ENCODE measurements at places on chromosomes 11 and 22. TPM values are rescaled to one million over a fixed set of nuclear protein-coding genes. Genes with fewer than 3 reads are reported as not detected.

DNA sequence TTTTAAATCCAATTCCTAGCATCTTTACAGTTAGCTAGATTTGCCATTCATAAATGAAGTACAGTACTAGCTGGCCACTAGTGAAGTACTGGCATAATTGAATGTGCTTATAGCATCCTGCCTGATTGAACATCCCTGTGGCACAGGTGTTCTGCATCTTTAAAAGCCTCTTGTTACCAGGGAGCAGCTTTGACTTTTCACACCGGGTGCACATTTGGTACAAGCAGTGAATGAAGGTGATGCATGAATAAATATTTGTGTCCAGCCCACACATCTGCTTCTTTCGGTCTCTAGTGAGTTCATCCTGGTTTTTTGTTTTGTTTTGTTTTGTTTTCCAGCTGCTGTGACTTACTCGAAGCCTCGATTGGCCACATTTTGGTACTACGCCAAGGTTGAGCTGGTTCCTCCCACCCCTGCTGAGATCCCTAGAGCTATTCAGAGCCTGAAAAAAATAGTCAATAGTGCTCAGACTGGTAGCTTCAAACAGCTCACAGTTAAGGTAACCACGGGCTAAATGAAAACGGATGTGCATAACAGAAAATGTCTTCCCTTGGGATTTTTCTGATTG lies 5.3 kb downstream of the ATP5MG start:
- DNase-seq: no peak

DNA sequence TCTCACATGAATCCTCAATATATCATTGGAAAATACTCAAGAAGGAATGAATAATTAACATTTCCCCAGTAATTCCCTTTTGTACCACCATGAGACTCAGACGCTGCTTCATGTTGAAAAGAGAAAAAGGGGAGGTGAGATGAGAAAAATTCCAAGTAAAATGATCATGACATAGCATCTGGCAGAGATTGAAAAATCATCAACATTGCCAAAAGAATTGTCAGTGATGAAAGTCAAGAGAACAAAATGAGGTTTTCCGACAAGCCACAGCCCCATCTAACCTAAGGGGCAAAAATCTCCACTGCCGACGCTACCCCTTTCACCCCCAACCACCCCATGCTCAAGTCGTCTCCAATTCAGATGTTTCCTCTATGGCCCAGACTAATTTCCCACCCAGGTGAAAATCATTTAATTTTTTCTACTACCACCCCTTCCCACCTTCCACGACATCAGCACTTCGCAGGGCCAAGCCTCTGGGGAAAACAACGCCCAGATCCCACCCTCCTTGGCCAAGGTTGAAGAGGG lies 1.2 kb downstream of the RAB6A start:
- no peak for DNase-seq

- no peak for DNase-seq
Measured at GRCh38 chr11:30485222-30485621, 100.9 kb downstream of the MPPED2 start.

- no peak for DNase-seq
Measured at GRCh38 chr11:74739546-74740270, 8.5 kb upstream of the CHRDL2 start.

DNA sequence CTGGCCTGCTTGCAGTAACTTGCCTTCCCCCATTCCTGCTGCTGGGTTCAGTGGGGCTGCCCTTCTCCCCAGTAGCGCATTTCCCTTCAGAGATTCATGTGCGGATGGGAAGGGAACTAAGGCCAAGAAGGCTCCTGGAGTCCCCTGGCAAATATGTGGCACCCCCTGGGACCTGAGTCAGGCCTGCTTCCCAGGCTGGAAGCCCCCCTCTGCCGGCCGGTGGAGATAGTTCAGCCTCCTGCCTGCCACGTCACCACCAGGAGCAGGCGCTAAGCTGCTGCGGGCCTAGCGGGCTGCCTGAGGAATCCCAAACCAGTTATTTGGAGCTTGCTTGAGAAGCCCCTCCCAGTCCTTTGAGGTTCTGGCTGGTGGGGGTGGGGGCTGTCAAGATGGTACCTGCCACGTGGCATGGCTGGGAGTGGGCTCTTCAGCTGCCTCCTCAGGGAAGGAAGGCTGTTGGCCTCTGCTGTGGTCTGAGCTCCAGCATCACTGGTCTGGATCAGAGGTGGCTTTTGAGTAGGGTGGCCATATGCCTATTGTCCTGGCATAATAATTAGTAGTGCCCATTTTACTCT lies 2.0 kb downstream of the SERPINH1 start:
- no peak for DNase-seq

DNA sequence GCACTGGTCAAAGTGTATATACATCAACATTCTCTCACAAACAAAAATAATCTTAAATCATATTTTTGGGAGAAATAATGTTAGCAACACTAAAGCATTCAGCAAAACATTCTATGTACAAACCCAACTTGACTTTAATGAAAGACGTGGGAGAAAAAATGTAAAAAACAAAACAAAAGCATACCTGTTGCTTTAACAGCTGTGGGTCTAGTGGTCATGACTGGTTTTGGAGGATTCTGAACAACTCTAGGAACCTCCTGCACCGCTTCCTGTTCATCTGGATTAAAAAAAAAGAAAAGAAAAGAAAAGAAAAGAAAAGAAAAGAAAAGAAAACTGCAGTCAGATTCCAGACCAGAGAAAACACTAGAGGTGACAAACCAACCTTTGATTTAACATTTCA lies 2.1 kb downstream of the FNBP4 start:
- no peak for DNase-seq

- DNase-seq: no peak
Measured at GRCh38 chr11:92735039-92735438, 234.4 kb upstream of the MTNR1B start.

- no peak for DNase-seq
Measured at GRCh38 chr11:122709039-122709760, 53.7 kb downstream of the UBASH3B start.

DNA sequence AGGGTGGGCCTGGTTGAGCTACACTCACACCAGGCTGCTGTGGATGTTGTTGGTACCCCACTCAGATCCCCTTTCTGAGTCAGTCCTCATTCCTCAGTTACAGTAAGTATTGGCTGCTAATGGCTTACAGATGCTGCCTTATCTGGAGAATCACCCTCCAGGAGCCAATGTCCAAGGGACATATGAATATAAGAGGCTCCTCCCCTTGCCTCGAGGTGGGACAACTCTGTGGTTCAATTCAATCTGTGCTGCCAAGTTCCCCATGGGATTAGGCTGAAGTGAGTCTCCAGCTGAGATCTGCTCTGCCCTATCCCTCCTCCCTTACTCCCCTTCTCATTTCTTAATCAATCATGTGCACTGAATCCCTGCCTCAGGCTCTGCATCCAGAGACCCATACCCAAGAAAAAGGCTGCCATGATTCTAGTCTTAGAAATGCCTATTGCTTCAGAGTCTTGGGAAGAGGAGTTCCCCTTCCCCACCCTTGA lies 168.8 kb upstream of the SYT13 start:
- DNase-seq: no peak

GRCh38 chr11:69111624-69112542 lies 43.9 kb upstream of the SMIM38 start:
- DNase-seq: peak; percentile 21

DNA sequence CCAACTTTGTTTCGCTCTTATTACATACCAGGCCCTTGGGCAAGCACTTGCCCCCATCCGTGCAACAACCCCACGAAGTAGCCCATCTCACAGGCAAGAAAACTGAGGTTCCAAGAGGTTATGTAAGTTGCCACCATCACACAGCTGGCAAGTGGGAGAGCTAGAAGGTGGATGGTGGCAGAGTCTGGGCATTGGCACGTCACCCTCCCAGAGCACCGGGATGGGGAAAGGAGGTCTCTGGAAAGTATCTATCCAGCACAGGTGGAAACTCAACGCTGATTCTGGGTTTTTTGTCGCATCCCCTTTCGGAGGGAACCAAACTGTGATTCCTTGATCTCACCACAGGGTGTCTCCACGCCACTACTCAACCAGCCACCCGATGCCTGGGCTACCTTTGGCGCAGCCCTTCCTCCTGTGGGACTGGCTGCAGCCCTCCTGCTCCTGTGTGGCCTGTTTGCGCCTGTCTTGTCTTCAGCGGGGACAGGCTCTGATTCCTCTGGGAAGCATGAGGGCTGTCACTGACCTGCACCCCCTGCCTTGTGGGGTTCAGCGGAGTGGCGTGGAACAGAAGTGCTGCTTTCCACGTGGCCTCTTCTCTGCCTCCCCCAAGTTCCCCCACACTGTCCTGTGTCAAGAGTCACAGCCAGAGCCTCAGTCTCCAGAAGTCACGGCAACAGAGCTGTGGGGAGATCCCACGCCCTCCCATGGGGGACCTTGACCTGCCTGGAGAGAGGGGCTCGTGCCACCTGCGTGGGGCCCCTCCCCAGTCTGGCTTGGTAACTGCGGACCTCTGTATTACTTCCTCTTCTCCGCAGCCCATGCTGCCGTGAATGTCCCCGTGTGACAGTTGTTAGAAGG lies 34.4 kb upstream of the TRIM29 start:
- peak; percentile 69 for DNase-seq

DNA sequence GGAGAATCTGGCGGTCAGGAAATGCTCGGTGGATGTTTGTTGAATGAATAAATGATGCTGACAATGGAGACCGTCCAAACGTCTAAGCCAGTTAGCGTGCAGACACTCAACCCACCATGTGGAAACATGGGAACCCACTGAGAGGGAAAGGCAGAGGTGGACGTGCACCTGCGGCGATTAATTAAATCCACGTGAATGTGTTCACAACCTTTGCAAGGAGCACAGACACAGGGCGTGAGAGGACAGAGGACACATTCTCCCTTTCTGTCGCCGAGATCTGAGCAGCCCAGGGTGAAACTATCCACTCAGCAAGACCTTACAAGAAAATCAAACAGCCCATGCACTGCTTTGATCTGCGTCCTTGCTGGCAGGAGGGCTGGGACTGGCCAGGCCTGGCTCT lies 58.3 kb upstream of the LINC01488 start:
- DNase-seq: no peak

GRCh38 chr22:41826021-41826420 lies 6.9 kb upstream of the SREBF2 start:
- no peak for DNase-seq

GRCh38 chr22:20524004-20524481 lies 16.6 kb downstream of the MED15 start:
- DNase-seq: no peak

GRCh38 chr22:43862074-43862881 lies at the start of gene SULT4A1:
TSS of gene SULT4A1 (minus strand) at chr22:43862513. CDS start at chr22:43862382, 131 bp downstream.
- no peak for DNase-seq

DNA sequence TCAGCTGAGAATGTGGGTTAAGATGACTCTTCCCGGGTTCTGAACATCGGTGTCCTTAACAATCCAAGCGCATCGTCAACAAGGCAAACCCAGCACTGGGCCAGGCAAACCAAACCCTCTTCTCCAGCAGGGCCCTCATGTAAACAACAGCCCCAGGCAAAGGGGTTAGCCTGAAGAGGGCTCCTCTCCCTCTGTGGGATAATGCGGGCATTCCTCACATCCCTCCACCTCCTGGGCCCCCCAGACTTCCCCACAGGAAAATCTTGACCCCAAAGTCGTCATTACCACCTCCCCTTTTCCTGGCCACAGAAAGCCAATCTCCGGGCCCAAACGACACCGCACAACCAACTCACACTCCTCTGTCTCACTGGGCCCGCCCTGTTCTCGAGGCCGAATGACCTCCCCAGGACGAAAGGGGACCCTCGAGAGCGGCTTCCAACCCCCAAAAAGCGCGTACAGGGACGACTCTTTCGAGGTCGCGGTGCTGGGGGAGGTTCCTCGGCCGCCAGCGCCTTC lies 566 bp downstream of the DDB1 start:
- DNase-seq: no peak

- no peak for DNase-seq
Measured at GRCh38 chr22:19911540-19912270, 29.9 kb upstream of the COMT start.

GRCh38 chr11:14029971-14030920 lies 67.7 kb downstream of the SPON1 start:
- DNase-seq: peak; percentile 84

DNA sequence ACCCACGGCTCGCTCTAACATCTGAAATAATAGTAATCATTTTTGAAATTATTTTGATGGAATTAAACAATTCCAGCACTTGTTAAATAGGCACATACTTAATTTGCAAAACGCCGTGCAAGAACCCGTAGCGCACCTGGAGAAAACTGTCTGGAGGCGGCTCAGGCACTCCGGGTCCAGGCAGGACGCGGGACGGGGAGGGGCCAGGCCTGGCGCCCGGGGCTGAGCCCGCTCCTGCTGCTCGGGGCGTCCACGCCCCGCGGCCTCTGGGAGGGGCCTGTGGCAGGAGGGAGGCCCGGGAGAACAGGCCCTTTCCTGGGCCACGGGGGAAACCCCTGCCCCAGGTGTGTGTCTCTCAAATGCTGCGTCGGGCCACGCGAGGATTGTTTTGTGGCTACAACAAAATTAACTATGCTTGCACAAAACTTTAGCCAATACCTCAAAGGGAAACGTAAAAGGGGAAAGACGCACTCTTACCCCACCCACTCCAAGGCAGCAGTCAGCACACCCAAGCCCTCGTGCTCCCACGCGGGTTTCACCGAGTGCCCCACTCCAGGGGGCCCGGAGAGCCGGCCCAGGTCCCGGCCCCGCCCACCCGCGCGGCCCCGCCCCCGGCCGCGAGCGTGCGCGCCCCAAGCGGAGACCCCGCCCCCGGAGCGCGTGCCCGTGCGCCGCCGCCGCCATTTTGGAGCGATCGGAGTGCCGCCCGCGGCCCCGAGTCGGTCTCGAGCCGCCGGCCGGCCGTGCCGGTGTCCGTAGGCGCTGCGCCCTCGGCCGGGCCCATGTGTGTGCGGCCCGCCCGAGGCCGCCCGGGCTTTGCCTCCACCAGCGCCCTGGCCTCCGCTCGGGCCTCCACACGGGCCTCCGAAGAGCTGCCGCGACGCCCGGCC lies at the start of gene PPP6R2:
PPP6R2 (plus strand) TSS at position 677 of the 890 bp plus-strand sequence. CDS start 50,582 bp downstream, outside the sequence.
- DNase-seq: peak; percentile 90

GRCh38 chr22:42176255-42176915 lies 45.8 kb upstream of the CYP2D6 start:
- no peak for DNase-seq

- no peak for DNase-seq
Measured at GRCh38 chr11:99865951-99866350, 821.1 kb upstream of the ARHGAP42 start.

DNA sequence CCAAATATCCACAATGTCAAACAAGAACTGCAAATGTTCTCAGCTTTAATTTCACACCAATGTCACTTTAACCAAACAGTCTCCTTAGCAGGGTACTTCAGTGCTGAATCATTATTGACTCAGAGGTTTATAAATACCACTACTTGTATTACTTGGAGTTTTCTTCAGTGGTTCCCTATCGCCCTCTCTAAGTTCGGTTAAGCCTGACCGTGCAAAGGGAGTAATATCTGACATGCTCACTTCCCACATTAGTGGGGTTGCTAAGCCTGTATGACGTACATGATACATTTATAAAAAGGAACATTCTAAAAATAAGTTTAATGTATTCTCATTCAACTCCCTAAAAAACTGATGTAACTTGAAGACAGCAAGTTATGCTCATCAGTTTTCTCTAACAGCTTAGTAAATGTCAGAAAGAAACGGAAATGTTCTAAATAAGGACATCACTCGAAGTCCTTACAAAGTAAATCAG lies 93.1 kb upstream of the ZC3H12C start:
- DNase-seq: no peak

Gene PRR33
- not detected for total RNA-seq

Gene TST
- 48.3 TPM for total RNA-seq

Gene GSTT2B
- 7.3 TPM for total RNA-seq

Gene PAMR1
- 5.6 TPM for total RNA-seq

Gene RAB38
- total RNA-seq: 10.9 TPM

Gene CRYBB3
- total RNA-seq: 0.74 TPM
